NCI-H524 treated with DMSO at 0.1 percent for 48 hours (cell line): ENCODE measurements at places on chromosomes 1 and 21.
A peak's percentile ranks its signal among the peaks of the same experiment; 100 is the strongest.

DNA sequence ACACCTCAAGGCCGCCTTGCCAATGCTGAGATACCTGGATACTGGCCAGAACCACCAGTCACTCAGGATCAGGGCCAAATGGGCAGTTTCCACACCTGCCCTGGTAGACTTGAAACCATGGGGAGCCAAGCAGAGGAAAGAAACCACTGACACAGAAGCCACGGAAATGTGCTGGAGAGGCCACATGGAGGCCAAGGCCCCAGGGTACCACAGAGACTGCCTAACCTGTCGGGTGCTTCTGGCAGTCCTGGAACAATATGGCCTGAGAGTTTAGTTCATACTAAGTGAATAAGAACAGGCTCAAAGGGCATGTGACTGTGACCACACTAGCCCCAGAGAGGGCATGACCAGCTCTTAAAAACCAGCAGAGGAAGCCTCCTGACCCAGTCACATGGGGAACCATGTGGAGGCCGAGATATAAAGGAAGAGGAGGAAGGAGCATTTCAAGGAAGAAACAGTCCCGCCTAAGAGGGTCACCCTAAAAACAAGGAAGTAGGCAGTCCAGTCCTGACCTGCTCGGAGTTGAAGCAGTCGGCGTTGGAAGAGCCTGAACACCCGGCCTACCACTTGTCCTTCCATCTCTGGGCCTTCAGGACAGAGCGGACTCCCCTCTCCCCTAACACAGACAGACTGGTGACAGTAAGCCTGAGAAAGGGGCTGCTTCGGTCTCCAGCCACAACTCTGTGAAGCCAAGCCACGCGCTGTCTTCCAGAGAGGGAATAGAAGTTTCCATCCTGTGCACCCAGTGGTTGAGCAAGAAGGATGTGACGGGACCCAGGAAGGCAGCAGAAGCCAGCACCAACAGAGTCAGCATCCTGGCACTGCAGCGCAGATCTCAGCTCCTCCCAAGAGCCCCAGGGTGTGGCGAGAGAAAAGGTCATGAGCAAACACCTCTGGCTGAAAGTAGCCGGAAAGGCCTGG lies at the start of gene DENND2D:
TSS of gene DENND2D (minus strand) at position 766 of the 921 bp plus-strand sequence. CDS start at position 579, 187 bp downstream.
- DNase-seq = no peak

DNA sequence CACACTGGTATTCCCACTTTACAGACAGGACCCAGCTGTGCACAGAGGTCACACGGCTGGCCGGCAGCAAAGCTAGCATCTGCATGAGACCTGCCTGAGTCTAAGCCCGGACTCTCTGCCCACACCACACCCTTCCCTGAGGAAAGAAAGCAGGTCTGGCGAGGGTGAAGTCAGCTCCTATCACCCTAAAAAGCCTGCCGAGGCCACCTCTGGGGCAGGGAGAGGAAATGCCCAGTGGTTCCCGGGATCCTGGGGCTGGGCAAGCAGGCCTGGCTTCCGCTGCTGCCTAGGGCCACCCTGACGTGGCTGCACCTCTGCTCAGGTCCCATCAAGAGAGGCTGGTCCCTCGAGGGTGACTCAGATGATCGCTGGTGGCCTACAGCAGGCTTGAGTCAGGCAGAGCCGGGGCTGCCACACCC lies 42.2 kb downstream of the RAP1GAP start:
- DNase-seq = no peak

DNA sequence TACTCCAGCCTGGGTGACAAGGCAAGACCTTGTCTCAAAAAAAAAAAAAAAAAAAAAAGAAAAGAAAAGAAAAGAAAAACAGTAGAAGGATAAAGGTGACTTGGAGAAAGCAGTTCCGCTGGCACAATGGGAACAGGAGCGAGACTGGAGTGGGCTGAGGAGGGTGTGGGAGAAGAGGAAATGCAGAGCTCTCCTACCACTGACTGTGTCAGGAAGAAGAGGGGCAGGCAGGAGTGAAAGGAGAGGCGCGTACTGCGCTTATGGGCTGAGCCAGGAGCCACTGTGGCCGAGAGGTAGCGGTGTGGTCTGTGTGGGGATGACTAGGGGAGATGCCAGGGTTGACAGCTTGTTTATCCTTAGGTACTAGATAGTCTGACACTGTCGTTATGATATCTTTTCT lies 6.4 kb upstream of the PROK1 start:
- no peak for DNase-seq

GRCh38 chr1:39981945-39982344 lies 27.0 kb downstream of the MFSD2A start:
- no peak for DNase-seq

- no peak for DNase-seq
These were observed 212.5 kb upstream of the MAP1LC3C start for GRCh38 chr1:242211254-242212022.

GRCh38 chr1:205505791-205506190 lies 1.3 kb downstream of the CDK18 start:
- no peak for DNase-seq

GRCh38 chr1:63632110-63632509 lies 38.9 kb downstream of the PGM1 start:
- no peak for DNase-seq

- DNase-seq = no peak
These were observed 39.9 kb upstream of the SRSF10 start for GRCh38 chr1:24020025-24020424.

GRCh38 chr1:173097001-173097400 lies 46.3 kb upstream of the TNFSF18 start:
- DNase-seq = no peak

- no peak for DNase-seq
These were observed 115.0 kb downstream of the UBE2U start for GRCh38 chr1:64318428-64318827.

DNA sequence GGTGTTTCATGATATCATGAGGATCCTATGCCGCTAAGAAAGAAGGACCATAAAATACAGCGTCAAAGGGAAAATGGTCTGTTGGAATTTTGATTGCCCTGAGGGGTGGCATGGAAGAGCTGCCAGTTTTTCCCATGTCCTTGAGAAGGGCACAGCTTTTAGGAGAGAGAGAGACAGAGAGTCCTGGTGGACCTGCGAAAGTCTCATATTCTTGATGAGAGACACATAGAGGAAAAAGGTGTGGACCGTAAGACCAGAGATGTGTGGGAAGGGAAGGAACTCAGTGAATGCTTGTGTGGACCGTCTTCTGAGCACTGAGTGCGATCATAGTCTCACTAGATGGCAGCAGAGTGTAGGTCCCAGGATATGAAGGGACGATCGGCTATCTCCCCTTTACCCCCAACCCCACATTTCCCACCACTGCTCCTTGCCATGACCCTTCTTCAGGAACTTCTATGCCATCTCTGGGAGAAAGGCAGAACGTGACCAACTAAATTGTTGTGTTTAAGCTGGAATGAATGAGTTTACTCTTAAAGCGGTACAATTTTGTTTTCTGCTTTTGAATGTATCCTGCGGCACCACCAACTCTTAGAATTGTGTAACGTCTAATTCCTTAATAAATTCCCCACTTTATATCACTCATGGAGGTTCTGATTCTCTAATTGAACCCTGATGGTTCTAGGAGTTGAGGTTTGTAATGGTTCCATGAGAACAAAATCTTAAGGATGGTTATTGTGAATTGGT lies 117.7 kb downstream of the CTH start:
- no peak for DNase-seq

DNA sequence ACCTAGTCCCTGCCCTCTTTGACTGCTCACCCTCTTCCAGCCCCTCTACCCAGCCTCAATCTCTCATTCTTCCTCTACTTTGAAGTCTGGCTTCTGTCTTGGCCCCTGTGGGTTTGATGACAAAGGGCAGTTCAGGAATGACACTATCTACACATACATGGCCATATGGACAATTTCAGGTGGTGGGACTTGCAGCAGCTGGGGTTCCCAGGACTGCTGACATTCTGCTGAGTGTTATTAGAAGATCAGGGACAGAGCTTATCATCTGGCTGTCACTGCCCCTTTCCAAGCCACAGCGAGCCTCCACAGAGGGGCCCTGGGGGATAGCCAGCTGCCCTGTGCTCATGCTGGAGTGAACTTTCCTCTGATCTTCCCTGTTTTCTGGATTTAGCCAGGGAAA lies 97.4 kb upstream of the IPO9 start:
- DNase-seq = peak; percentile 22

GRCh38 chr1:26743426-26744059 lies 44.2 kb upstream of the PIGV start:
- no peak for DNase-seq

- DNase-seq = no peak
These were observed 25.5 kb upstream of the ZC3H12A start for GRCh38 chr1:37448691-37449417.

- no peak for DNase-seq
These were observed 510 bp upstream of the GNG5 start for GRCh38 chr1:84506729-84507453.

DNA sequence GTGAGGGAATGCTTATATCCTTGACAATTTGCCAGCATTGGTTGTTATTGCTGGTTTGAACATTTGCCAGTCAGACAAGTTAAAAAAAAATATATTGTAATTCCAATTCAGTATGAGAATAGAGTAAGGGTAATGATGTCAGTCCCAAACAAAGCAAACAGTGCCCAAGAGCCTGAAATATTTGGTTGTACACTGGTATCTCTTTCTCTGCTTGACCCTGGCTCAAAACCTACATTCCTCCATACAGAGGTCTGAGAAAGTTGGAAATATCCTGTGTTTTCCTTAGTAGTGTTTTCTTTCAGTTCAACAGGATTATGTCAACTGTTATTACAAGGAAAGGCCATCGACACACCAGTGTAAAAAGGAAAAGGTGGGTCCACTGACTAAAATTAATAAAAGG lies 145.6 kb downstream of the MRPL39 start:
- DNase-seq = no peak

DNA sequence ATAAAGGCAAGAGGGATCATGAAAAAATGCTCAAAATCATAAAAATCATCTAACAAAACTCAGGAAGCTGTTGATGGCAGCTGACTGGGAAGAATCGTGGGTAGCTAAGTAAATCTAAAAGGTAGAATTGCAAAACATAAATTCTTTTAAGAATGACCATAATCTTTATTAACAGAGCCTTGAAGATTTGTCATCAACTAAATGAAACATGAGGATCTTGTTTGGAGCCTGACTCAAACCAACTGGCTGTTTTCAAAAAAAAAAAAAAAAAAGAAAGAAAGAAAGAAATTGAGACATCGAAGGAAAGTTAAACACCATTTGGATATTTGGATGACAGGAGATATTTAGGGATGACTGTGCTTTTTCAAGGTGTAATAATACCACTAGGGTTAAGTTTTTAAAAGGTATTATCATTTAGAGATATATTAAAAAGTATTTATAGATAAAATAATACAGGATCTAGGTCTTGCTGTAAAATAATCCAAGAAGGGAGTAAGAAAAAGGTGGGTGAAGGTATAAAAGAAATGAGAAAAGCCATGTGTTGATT lies 48.6 kb downstream of the CD34 start:
- DNase-seq = no peak

- DNase-seq = no peak
These were observed 20.1 kb downstream of the PPT1 start for GRCh38 chr1:40076895-40077312.

DNA sequence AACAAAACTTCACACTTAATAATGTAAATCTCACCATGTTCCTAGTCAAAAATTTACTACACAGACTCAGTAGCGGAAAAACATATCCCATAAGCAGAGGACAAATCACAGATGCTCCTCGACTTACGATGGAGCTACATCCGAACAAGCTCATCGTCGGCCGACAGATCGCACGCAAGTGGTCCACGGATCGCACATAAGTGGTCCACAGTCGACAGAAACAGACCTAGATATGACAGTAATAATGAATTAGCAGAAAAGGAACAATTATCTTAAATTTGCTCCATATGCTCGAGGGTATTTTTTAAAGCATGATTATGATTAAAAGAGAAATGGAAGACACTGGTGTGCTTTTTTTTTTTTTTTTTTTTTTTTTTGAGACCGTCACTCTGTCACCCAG lies 36.3 kb downstream of the WDR4 start:
- no peak for DNase-seq

DNA sequence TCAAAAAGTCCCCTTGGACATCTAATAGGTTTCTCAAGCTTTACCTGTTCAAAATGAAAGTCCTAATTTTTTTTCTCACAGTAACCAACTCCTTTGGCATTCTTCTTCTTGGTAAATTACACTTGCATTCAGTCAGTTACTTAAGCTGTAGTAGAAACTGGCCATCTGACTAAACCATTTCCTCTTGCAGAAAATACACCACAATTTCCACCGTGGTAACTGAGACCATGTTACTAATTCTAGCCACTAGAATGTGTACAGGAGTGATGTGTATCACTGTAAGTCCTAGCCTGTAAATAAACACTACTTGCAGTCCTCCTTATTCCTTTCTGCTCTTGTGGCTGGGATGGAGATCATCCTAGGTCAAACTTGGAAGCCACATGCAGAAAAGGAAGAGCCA lies 965.4 kb upstream of the TMPRSS15 start:
- DNase-seq = no peak

- no peak for DNase-seq
These were observed 109.7 kb downstream of the SLC35F3 start for GRCh38 chr1:234014208-234014607.

DNA sequence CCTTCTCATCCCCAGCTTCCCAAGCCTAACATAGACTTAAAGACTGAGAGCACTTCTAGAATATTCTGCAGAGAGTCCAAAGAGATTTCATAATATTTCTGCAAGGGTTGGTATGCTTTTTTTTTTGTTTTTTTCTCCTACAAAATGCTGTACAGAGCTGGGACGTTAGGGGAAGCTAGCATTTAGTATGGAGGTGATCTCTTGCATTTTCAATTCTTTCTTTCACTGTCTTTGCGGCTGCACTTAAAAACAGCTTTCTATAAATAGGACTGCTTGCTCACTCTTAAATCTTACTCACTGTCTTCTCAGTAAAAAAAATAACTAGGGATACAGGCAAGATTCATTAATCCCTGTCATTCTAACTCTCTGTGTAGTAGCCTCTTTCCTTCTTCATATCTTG lies 7.4 kb downstream of the DSCAM start:
- DNase-seq = no peak

- DNase-seq = no peak
These were observed 6.0 kb upstream of the KNCN start for GRCh38 chr1:46557403-46557802.

DNA sequence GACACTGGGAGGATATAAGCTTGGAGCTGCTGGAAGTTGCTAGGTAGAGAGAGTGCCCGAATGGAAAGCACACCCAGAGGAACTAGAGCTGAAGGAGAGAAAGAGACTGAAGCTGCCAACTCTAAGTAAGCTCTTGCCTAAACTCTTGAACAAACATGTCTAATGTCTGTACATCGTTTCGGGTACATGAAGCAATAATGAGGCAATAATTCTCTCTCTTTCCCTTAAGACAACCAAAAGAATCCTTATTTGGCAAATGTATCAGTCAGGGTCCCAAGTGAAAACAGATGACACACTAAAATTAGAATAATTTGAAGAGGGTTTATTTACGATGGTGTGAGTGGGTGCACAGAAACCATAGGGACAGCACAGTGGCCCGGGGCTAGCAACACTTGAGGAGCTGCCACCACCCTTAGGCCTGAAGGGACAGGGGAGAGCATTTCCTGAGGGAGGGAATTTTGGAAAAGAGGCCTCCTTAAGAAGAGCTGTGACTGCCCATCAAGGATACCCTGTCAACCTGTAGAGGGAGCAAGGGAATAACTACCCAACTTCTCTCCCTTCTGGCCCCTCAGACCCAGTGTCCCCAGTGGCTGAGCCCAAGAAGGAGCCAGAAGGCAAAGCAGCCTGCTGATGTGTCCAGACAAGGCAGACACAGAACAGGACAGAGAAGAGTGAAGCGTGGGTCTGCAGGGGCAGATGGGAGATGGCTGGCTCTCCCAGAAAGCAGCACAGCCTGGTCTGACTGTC lies 36.1 kb upstream of the KHDRBS1 start:
- peak; percentile 44 for DNase-seq
